ENCODE measurements at places on chromosomes 6 and 20.

DNA sequence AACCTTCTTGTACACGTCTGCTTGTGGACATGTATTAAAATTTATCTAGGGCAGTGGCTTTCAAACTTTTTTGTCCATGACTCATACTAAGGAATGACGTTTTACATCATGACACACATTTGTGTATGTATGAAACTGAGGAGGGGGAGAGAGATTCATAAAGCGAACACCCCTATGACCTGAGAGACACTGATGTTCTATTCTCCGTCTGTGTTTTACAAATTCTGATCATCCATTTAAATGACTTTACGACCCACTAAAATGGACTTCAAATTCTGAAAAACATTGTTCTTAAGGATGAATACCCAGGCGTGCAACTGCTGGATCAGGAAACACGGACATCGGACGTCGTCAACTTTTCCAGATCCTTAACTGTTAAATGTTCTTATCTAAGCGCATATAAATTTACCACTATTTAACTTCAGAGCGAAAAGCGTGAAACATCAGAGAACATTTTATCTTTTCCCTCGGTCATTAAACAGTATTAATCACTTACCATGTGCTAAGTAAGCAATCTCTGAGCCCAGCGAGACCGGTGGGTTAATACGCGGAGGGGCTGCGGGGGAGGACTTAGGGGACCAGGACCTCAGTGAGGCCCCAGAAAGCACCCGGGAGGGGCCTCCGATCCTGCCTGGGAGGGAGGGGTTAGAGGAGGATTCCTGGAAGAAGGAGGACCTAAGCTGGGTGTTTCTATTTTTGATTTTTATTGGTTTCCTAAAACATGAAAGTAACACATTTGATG, 1.2 kb downstream of the PLAGL1 start:
- no peak for DNase-seq

GRCh38 chr20:8829256-8829655, 239.6 kb upstream of the PLCB4 start:
- no peak for DNase-seq

DNA sequence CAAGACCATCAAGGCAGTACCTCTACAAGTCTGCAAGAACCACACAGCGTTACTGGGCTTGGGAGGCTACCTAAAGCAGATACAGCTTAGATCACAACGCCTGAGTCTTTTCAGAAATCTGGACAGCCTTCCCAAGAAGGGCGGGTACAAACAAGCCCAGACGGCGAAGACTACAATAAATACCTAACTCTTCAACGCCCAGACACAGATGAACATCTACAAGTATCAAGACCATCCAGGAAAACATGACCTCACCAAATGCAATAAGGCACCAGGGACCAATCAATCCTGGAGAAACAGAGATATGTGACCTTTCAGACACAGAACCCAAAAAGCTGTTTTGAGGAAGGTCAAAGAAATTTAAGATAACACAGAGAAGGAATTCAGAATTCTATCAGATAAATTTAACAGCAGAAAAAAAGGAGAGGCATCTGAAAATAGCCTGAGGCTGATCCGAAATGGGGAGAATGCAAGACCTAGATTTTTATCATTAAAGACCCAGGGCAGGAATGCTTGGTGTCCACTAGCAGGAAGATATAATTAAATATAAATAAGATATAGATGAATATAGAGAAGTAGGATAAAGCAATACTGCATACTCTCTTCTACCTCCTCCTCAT, 131.7 kb upstream of the COL21A1 start:
- no peak for DNase-seq

GRCh38 chr6:125140808-125141207, 12.8 kb upstream of the TPD52L1 start:
- no peak for DNase-seq

- DNase-seq: no peak
Measured at GRCh38 chr6:157723376-157723775, 99.7 kb upstream of the SNX9 start.

- DNase-seq: no peak
Measured at GRCh38 chr20:49685161-49685601, 28.5 kb downstream of the B4GALT5 start.

- DNase-seq: no peak
Measured at GRCh38 chr6:62150048-62150663, 135.9 kb downstream of the KHDRBS2 start.

- DNase-seq: no peak
Measured at GRCh38 chr6:4635666-4636065, 140.5 kb upstream of the CDYL start.

DNA sequence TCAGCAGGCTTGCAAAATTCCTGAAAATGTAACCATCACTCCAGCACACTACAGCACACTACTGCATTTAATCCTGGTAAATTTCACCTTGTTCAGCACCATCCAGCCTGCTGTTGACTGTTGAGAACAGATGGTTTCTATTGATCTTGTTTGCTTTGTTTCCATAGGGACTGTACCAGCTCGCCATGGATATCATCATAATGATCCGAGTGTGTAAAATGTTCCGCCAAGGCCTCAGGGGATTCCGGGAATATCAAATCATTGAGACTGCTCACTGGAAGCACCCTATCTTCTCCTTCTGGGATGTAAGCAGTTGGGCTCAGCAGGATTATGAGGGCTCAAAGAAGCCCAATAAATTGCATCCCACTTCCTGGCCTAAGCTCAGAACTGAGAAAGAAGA, 4.1 kb downstream of the CNBD2 start:
- DNase-seq: no peak

DNA sequence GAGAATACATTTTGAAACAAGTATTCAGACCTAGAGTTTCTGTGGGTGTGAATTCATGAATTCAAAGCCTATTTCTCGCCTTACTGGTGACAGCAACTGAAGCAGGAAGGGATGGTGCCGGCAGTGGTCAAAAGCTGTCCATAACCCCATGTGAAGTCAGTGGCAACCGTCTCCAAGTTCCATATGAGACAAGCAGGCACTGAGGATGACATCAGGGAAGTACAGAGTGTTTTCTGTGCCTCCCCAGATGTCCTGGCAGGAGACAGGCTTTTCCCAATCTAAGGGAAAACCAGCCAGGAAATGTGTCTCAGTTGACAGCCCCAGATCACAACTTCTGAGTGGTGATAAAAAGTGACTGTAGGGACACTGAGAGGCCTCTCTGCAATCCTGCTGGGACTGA, 66.6 kb downstream of the HIVEP2 start:
- DNase-seq: no peak

GRCh38 chr6:167295495-167296292, 4.6 kb downstream of the UNC93A start:
- no peak for DNase-seq

- DNase-seq: no peak
Measured at GRCh38 chr6:39075807-39076622, 27.4 kb downstream of the GLP1R start.

- DNase-seq: peak; percentile 51
Measured at GRCh38 chr6:127515794-127516661, 3.1 kb downstream of the MTCL3 start.

- no peak for DNase-seq
Measured at GRCh38 chr20:51600016-51600420, 57.5 kb upstream of the NFATC2 start.

- no peak for DNase-seq
Measured at GRCh38 chr20:44768256-44768655, 22.6 kb downstream of the KCNK15 start.

- DNase-seq: no peak
Measured at GRCh38 chr6:108423982-108424705, 129.3 kb downstream of the AFG1L start.

GRCh38 chr6:4592026-4592425, 184.2 kb upstream of the CDYL start:
- no peak for DNase-seq

DNA sequence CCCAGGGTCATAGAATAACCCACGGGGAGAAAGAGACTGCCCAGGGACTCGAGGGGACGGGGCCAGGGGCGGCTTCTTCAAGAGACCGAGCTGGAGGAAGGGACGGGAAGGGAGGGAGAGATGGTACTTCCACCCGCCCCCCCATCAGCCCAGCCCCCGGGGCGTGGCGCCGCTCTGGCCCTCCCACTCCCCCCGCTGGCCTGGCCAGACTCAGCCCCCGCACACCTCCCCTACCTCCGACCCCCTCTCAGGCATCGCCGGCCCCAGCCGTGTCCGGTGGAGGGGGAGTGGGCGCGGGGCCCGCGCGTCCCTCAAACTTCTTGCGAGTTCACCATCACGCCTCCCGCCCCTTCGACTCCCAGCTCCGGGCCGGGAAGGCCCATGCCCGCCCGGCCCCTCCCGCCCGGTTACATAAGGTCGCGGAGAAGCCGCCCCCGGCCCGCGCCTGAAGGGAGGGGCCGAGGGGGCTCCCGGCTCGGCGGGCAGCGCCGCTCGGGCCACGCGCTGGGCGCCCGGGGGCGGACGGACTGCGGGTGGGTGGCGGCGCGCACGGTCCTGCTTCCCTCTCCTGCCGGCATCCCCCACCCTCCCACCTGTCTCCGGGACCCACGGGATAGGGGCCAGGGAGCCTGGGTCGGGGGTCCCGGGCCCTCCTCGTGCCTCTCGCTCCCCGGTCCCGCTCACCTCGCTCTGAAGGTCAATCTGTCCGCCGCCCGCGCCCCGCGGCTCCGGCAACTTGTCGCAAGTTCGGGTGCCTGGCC, 562 bp downstream of the TFEB start:
- DNase-seq: peak; percentile 31

DNA sequence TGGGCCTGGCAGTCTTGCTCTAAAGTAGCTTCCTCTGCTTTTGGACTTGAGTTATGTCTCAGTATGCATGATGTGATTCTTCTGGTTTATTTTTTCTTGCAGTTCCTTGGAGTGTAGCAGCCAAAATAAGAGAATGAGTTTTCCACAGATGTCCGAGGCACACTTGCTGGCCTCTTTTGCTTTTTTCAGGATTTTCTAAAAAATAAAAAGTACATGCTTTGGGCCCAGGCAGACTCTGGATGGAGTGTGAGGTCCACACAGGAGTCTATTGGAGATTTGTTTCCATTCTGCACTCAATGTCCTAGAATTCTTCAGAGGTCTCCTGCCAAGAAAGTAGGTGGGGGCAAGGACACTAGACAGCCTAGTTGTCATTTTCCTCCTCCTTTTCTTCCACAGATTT, 477.6 kb downstream of the EPM2A start:
- no peak for DNase-seq

DNA sequence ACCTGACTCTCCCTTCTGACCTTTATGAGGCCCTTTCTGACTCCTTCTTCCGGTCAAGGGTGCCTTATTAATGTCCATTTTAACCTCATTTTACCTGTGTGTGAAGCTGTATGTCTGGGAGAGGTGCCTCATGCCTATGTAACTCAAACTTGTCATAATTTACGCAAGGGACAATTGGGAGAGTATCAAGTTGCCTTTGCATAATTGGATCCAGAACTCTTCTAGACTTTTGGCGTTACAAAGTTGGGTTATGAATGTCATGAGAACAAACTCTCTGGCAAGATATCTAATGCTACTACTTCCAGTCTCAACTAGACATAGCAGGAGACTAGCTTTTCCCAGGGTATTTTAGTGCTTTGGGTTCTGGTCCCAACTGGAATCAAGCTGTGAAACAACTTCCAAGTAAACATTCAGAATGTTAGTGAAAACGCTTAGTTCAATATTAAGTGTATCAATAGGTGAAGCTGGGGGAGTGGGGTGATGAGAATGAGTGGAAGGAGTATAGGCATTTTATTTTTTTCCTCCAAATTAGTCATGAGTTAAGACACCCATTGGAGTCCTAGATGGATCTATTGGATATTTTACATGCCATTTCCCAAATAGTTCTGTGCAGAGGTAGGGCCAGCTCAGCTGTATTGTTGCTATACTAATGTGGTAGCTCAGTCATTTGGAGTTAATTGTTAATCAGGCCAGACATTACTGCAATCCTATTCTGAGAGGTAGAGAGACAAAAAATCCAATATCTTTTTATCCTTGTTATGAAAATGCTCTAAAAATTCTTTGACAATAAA, 159.9 kb downstream of the TFAP2B start:
- DNase-seq: no peak

- no peak for DNase-seq
Measured at GRCh38 chr6:7088076-7088742, 19.6 kb upstream of the RREB1 start.

DNA sequence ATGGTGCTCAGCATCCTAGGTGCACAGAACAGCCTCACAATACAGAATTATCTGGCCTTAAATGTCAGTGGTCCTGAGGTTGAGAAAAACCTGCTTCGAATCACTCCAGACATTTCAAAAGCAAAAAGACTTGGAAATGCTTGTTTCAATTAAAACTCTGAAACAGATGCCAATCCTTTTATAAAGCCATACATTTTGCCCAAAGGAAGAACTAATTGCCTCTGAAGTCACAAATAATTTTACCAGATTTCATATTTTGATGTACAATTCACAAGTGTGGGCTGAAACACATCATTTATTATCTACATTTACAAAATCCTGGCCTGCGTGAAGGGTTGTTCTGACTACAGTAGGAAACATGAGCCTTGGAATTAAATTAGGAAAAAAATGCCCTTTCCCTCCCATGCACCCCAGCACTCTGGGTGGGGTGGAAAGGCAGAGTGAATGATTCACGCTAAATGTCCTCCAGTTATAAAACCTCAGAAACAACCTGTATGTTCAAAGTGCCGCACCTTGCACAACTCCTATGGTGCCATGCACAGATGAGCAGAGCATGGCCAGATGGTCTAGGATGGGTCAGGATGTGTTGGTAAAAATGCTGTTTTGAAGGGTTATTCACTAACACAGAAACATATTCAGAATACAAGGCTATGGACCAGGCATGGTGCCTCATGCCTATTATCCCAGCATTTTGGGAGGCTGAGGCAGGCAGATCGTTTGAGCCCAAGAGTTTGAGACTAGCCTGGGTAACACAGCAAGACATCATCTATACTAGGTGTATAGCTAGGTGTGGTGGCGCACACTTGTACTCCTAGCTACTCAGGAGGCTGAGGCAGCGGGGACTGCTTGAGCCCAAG, 87.0 kb downstream of the ZMYND8 start:
- no peak for DNase-seq

DNA sequence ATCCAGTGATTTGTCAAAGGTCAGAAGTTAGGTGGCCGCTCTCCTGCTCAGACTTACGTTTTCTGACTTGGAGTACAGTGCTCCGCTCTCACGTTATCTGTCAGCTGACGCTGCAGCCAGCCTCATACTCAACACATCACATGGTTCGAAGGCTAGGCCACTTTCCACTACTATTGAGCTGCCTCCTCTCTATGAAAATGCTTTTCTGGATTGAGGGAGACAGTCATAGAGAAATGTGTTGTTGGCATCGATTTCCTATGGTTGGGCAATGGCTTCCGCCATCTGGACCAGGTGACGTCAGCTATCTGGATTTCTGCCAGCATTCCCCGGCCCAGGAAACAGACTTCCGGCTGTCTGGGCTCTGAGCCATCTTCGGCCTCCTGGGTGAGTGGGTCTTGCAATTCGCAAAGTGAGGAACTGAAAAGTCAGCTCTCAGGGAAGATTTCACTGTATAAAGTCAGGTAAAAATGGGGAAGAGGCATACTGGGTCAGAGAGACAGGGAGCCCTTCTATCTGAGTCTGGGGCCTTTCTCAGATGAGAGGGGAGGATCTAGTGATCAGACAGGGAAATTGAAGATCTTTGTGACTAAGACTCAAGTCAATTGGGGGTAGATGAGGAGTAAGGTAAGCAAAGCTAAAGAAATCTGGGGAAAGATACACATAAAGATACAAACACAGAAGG, 37.5 kb upstream of the IER3 start:
- DNase-seq: no peak

Data from stimulated activated CD8-positive, alpha-beta memory T cell treated with anti-CD3 and anti-CD28 coated beads, Interleukin-15, amount 100 ng/mL, for 4 hours (primary cell).